ENCODE measurements at places on chromosomes 11 and 22.

DNA sequence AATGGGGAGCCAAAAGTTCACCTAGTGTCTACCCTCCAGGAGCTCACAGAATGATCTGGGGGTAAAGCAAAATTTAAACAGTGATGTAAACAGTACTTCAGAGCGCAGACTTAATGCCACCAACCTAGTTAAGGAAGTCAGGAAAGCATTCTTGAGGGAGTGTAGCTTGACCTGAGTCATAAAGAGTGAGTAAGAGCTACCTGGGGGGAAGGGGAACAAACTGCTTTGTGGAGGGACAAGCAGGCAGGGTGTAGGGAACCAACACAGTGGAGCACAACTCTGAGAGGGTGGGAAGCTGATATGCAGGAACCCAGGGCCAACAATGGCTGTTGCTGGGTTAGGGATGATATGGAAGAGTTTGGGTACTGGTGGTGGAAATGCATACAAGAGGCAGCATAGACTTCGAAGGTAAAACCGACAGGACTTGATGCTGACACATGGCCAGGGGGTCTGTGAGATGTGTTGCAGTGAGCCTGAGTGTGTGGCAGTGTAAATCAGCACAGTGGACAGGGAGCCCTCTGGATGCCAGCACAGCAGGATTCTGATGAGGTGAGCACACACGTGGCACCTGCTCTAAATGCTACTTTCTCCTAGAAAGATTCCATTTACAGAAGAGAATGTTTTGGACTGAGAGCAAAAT lies 58.3 kb upstream of the CYP2D6 start:
- DNase-seq: no peak

- DNase-seq: peak; percentile 76
These were observed 79.1 kb upstream of the KCNQ1OT1 start for GRCh38 chr11:2778630-2779498.

DNA sequence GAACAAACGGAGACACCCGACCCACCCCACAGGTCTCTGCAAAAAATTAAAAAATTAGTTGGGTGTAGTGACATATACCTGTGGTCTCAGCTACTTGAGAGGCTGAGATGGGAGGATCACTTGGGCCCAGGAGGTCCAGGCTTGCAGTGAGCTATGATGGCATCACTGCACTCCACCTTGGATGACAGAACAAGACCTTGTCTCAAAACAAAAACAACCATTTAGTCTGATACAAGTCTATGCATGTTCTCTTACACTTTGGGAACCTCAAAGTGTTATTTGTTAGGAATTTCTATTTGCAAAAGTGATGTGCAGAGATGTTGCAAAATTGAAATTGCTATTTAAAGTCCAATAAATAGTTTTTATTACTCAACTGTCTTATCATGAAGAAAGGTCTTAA lies 14.3 kb downstream of the ATG13 start:
- DNase-seq: no peak

GRCh38 chr11:133946541-133947318 lies 10.0 kb downstream of the IGSF9B start:
- no peak for DNase-seq

- no peak for DNase-seq
These were observed 45.2 kb downstream of the CTSC start for GRCh38 chr11:88292171-88292843.

DNA sequence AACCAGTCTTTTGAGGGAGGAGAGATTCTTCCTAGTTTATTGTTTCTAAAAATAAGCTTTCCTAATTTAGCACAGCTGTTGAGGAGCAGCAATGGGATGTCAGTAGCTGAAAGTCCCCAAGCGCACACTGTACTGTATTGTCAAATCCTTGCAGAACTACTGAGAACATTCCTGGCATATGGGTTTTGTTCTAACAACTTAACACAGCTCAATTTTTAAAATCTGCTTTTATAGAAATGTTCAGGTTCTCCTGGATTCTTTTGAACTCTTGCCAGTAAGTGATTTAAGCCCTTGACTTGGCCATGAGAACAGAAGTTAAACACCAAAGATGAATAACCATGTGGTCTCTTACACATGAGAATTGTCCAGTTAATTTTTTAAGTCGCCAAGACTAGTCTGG lies 218.6 kb downstream of the FAT3 start:
- DNase-seq: no peak

GRCh38 chr11:11313902-11314692 lies 39.0 kb downstream of the CSNK2A3 start:
- DNase-seq: no peak

GRCh38 chr22:45071618-45072017 lies 61.8 kb upstream of the PHF21B start:
- no peak for DNase-seq

DNA sequence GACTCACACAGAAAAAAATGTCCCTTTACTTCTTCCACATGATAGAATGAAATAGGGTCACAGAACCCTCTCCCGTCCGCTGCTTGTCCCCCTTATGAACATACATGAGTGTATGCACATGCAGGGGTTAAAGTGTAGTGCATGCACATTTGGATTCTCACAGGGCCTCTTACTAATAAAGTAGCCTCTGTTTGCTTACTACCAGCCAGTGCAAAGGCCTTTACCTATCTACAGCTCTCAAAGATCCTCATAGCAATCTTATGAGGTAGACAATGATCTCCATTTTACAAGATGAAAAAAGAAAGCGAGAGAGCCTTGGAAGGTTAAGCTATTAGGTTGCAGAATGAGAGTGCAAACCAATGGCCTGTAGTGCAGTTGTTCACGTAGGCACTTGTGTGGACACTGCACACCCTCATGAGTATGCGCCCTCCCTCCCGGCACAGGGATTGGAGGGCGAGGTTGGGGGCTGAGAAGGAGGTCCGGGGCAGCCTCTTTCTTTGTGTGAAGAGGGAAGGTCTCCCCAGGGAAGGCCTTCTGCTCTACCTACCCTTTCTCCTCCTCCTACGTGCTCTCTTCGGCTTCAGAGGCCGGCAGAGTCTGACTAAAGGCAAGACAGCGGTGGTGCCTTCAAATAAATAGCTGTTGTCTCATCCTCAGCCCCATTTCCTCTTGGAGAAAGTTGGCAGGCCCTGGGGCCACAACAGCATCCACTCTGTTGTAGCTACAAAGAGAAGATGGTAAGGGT lies 91.3 kb downstream of the CEP164 start:
- no peak for DNase-seq

- no peak for DNase-seq
These were observed 741.8 kb upstream of the LUZP2 start for GRCh38 chr11:23755076-23755475.

DNA sequence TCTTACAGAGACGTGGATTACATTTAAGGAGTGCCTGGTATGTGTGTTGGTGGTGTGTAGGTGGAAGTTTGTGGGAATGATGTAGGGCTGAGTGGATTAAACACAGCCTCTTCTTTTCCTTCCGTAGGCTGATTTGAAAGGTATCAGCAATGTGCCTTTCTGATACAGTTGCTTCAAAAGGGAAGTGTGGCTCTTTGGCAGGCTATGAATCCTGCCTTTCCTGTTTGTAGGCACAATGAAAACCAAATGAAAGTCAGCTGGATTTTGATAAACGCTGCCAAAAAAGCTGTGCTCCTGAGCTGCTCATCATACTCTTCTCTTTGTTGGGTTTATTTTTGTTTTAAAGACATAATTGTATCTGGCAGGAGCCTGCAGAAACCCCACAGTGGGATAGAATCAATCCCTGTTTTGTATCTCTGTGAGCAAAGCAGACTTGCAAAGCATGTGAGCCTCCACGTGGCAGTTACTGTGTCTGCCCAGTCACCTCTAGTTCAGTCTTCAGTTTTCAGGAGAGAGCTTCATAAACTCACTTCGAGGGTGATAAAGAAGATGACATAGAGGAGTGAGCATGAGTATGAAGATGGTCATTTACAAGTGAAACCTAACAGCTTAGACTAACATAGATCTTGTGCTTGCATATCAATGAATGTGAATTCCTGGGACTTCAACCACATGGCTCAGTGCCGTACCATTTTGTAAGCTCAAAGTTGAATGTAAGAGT lies 655.7 kb upstream of the KIRREL3 start:
- no peak for DNase-seq

- peak; percentile 26 for DNase-seq
These were observed 10.4 kb upstream of the TCF20 start for GRCh38 chr22:42280836-42281235.

DNA sequence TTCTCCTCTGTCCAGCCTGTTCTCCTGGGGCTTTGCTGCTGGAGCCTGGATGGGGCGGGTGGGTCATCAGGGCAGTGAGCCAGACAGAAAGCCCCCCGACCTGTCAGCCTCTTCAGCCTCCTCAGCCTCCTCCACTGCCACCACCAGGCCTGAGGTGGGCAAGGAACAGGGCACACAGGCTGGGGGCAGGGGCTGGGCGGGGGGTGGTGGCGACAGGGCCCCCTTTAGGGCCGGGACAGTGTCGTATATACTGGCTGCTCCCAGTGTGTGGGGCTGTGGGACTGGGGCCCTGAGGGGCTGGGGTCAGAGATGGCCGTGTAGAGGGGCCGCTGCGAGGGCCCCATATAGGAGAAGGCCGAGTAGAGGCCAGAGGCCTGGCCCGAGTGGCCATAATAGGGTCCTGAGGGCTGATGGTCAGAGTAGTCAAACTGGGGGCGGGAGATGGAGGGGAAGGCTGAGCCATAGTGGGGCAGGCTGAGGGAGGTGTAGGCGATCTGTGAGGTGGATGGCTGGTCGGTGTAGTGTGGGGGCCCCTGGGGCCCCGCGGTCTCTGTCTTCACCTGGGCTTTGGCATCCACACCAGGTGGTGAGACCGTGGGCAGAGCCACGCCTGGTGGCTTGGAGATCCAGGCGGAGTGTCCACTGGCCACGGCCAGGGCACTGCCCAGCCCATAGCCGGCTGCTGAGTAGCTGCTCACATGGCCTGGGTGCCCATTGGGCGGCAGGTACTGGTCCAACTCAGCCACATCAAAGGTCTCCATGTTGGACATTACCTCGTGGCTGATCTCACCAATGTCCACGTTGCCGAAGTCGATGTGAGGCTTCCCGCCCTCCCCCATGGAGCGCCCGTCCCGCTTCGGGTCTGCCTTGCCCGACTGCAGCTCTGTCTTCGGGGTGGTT lies 10.8 kb downstream of the SOX10 start:
- no peak for DNase-seq

- DNase-seq: peak; percentile 67
These were observed 32.1 kb downstream of the UQCR10 start for GRCh38 chr22:29799217-29799680.

DNA sequence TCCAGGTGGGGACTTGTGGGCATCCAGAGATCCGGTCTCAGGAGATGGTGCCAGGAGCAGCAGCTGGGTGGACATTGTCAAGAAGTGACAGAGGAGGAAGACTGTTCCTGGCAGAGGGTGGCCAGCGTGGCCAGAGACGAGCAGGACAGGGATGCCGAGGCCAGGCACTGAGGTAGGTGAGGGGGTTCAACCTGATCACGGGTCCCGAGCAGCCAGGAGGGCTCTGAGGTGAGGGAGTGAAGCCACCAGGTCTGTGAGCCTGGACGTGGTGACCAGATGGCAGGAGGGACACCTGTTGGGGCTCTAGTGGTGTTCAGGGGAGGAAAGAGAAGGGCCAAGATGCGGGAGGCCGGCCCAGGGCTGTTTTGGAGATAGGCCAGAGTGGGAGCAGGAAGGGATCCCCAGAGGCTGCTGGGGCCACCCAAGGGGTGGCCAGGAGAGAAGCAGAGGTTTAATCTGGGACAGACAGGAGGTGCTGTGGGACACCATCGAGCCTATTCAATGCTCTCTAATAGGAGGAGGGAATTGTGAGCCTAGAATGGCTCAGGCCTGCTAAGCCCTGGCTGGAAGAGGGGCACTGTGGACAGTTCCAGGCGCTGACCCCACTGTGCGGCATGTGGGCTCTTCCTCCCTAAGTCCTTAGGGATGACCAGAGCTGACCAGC lies 6.3 kb downstream of the PPM1F start:
- no peak for DNase-seq

GRCh38 chr11:94762208-94762607 lies 5.9 kb upstream of the AMOTL1 start:
- no peak for DNase-seq

GRCh38 chr22:27070594-27070993 lies 413.2 kb downstream of the MIAT start:
- no peak for DNase-seq

DNA sequence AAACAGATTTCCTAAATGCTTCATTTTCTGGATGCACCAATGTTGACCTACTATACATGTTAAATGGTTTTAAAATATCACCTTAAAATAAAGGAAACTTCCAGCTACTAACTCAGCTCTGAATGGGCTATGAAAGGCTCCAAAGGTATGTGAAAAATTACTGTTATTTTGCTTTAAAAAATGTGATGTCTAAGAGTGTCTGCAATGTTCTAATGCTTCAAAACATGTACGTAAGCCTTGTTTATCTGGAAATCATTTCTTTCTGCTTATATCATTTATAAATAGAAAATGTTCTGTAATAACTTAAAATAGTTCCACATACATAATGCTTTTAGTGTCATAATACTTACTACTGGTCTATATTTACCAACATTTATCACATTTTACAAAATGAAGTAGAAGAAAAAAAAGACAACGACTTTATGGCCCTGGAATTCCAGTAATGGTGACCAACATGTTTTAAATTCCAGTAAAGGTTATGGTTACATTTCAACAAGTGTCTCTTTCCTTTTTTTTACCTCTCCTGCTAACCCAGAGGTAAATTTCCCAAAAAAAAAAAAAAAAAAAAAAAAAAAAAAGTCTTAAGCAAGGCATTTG lies 2.5 kb downstream of the BDNF start:
- no peak for DNase-seq

DNA sequence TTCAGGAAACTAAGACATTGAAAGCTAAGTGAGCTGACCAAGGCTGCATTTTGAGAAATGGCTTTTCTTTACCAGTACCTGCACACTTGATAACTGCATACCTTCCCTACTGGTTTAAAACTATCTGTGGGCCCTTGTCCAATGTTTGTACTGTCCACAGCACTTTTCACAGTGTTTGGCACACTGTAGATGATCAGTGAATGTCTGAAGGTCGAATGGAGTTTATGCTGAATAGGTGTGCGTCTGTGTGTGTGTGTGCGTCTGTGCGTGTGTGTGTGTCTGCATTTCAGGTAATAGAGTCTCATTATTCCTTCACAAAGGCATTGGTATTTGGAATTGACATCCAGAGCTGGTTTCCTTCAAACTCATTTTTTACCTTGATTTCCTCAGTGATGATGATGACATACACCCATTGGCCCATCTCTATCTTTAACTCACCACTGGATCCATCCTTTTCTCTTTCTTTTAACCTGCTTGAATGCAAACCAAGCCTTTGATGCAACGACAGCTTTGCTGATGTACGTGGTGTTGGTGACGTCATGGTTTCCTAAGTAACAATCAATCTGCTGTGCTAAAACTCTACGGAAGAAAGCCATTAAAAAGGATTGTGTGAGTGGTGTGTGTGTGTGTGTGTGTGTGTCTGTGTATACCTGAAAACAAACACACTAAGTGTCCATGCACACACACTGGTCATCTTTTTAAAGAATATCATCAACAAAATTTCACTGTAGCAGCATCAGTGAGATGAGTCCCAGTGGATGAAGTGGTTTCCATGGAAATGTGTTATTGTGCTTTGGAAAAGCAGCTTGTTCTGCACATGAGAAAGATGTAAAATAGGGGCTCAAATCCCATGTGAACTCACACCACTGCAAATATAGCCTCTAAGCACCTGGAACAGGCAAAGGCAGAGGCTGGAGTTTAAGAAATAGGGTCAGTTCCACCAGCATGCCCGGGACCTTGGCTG lies 490.2 kb upstream of the B3GAT1 start:
- no peak for DNase-seq
